Brain microvascular endothelial cell (primary cell): ENCODE measurements at places on chromosomes 13 and 19.

- DNase-seq: no peak
These were observed 34.7 kb downstream of the COL4A1 start for GRCh38 chr13:110272227-110272626.

DNA sequence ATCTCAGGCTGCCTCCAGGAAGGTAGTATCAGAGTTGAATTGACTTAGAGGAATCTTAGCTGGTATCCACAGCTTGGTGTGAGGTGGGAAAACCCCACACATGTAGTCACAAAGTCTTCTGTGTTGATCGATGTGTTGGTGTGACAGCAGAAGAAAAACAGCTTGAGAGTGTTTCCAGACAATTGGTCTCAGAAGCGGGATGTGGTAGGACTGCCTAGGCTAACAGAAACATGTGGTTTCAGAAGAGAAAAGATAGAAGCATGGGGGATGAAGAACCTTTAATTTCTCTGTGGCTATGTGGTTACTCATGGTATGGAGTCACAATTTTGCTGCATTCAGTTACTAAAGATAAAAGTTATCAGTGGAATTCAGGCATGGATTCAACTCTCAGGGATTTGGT is 134.7 kb upstream of the SLITRK5 start:
- no peak for DNase-seq

DNA sequence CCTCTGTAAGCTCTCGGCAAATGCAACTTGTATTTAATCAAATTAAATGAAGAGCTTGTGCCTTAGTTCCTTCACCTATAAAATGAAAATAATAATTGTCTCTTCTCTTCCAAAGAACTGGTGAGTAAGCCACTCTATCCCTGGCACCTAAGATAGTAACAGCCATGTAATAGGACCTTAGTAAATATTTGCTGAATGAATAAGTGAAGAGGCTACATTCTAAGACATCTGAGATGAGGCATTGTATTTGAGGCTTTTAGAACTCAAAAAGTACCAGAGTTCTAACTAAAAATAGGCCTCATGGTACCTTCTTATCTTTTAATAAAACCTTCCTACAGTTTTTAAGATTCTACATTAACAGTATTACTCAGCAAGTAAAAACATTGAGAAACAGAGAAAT is 17.3 kb upstream of the DCLK1 start:
- no peak for DNase-seq

- DNase-seq: no peak
These were observed 6.7 kb upstream of the DIAPH3 start for GRCh38 chr13:60170414-60170813.

DNA sequence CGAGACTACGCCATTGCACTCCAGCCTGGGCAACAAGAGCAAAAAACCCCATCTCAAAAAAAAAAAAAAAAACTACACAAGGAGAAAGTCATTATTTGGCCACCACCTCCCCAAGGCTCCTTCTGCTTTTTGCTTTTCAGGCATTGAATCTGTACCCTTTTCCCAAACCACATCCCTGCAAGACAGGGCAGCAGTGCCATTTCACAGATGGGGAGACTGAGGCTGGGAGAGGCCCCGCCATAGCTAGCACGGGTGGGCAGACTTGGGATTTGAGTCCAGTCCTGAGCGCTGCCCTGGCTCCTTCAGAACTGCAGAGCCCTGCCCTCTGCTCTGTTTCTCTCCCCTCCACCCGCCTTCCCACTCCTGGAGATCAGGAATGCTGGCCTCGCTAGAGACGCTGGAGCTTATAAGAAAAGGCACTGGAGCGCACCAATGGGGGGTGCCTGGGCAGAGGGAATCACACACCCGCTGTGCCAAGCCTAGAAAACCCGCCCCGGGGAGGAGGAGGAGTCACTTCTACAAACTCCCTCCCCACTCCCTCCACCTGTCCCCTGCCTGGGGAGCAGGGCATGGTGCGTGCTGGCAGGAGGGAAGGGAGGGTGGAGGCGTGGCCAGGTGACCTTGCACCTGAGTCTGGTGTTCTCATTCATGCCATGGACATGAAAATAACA is 17.6 kb downstream of the TJP3 start:
- DNase-seq: no peak
